ENCODE measurements at places on chromosomes 5 and 9.

DNA sequence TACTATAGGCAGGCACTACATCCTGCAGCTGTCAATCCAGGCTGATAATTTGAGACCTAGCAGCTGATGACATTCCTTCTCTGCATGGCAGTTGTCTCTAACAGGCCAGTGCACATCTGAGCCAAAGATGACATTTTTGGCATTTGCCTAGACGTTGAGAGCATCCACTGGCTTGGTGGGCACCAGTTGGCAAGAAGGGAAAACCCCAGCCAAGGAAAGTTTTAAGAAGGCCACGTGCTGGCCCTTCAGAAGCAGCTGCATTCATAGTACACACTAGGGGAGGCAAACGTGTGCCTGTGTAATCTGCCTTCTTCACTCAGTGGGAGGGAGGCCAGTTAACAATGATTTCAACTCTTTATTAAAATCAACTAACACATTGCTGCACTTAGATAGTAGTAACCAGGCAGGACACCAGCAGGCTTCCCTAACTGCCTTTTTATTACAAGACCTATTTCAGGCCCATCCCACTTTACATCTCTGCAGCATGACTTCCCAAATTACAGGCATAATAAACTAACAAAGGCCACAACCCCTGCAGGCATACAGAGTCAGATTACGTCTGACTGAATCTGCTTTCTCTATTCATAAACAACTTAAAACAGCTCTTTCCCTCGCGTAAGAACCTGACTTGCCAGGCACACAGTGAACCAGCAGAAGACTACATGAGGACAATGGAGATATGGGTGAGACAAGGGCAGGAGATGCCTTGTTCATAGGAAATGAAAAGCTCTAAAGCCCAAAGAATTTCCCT is 576.3 kb downstream of the PDE4D start:
- DNase-seq, result no peak

- DNase-seq, result no peak
Observed at GRCh38 chr5:4772591-4772990, 367.5 kb upstream of the ADAMTS16 start.

DNA sequence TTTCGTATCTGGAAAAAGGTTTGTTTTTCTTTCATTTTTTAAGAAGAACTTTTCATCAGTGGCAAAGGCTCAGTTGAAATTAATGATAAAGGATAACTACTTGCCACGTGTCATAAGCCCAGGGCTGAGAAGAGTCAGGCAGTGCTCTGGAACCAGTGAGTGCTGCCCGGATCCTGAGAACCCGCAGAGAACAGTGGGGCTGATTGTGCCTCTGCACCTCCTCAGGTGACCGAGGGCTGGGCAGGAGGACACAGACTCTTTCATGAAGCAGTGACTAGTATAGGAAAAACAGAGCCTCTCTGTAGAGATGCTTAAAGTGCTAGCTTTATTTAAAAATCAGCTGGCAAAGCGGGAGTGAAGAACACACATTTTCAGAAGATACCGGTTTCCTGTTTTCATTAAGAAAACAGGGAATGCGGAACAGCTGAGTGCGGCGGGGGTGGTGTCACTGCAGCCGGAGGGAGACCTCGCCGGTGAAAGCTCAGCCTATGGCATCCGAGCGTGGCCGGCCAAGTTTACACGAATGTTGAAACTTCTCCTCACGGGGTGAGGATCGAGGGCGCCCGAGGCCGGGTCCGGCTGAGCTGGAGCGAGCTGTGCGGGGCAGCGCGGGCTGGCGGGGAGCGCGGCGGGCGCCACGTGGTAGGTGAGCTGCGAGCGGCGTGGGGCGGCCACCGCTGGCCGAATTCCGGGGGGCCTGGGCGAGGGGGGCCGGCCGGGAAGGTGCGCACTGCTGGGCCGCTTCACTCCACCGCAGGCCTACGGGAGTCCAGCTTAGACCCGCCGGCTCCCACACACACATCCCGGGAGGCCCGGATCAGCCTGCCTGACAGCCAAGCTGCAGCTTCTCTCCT is 134.7 kb upstream of the DMRT1 start:
- DNase-seq, result no peak

DNA sequence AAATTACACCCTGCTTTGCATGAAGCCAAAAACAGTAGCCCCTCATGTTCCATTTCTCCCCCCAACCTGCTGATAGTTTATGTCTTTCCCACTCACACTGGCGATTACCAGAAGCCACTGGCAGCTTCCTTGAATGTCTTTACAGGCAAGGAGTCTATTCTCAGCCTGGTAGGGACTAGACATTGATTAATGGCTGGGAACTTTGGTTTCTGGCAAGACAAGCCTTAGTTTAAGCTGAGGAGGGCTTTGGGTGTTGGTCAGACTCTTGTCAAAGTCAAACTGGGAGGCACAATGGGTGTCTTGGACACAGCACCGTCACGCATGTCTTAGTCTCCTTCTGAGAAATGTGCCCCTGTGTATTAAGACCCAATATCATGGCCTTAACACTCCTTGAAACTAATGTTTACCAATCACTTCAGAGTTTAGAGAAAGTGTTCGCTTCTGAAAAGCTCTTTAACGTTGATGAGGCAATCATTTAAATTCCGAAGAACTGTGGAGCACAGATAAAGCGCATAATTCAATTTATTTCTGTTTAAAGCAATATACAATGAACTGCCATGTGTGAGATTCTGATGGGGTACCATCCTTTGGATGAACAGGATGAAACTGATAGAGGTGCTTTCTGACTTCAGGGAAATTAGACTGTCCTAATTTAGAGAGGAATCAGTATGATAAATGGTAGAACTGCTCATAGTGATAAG is 53.9 kb upstream of the CPEB4 start:
- no peak for DNase-seq

- DNase-seq, result no peak
Observed at GRCh38 chr5:157719245-157719644, 12.0 kb upstream of the THG1L start.

GRCh38 chr9:104091708-104092107 is 2.4 kb upstream of the SMC2 start:
- DNase-seq, result no peak

DNA sequence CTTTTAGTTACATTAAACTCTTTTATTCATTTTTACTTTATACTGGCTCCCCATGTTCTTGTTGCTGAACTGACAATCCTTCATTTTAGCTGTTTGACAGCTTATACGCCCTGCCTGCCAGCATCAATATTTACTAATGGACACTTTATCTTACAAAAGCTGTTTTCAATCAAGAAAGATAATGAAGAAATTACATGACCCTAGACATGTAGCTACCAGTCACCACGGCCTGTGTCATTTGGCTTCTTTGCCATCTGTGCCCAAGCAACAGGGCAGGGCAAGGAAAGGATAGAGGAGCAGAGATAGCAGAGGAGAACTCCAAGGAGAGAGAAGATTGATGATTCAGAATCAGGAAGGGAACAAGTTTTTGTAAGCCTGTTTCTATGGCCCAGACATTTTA is 647.3 kb downstream of the BRINP1 start:
- DNase-seq, result no peak

- no peak for DNase-seq
Observed at GRCh38 chr9:110198357-110198756, 9.6 kb downstream of the C9orf152 start.

DNA sequence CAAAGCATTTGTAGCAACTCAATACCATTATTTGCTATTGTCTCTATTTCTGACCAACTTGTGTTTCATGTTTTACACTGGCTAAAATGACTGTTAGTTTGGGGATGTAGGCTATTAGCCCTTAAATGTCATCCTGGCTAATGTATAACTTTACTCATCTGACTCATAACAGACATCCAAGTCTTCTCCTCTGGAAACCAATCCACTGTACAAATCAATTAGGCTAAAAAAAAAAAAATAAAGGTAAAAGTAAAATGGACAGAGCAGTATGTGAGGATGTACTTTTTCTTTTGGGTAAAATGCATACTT is 20.6 kb downstream of the MEGF9 start:
- DNase-seq, result no peak
